Stimulated activated CD4-positive, alpha-beta T cell treated with anti-CD3 and anti-CD28 coated beads, TNF-alpha, amount 100 ng/mL, for 1 hour (primary cell): ENCODE measurements at places on chromosomes 1 and 21.

DNA sequence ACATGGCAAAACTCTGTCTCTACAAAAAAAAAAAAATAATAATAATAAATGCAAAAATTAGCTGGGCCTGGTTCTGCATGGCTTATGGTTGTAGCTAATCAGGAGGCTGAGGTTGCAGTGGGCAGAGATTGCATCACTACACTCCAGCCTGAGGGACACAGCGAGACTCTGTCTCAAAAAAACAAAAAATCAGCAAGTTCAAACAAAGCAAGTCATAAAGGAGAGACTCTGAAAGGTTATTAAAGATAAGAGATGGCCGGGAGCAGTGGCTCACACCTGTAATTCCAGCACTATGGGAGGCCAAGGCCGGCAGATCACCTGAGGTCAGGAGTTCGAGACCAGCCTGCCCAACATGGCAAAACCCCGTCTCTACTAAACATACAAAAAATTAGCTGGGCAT is 28.8 kb downstream of the COP1 start:
- DNase-seq = no peak

- no peak for DNase-seq
Observed at GRCh38 chr1:244297616-244298015, 154.1 kb downstream of the ADSS2 start.

GRCh38 chr1:167312871-167313270 is 92.2 kb downstream of the POU2F1 start:
- no peak for DNase-seq

GRCh38 chr1:60118085-60118484 is 44.5 kb upstream of the C1orf87 start:
- DNase-seq = no peak

DNA sequence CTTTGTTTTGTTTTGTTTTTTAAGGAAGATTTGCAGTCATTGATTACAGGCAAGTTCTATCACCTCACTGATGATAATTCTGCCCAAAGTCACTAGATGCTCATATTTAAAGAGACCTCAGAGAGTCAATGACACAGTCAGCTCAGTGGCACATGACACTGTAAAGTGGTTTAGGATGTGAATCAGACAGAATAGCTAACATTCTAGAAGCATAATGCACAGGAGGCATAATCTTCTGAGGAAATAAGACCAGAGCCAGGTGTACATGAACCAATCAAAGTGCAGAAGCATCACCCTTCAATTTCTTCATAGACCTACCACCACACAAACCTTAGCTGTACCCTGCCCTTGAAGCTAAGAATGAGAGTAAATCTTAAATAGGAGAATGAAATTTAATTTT is 268.5 kb downstream of the BRINP2 start:
- no peak for DNase-seq

GRCh38 chr1:68777851-68778250 is 281.0 kb upstream of the DEPDC1 start:
- no peak for DNase-seq

DNA sequence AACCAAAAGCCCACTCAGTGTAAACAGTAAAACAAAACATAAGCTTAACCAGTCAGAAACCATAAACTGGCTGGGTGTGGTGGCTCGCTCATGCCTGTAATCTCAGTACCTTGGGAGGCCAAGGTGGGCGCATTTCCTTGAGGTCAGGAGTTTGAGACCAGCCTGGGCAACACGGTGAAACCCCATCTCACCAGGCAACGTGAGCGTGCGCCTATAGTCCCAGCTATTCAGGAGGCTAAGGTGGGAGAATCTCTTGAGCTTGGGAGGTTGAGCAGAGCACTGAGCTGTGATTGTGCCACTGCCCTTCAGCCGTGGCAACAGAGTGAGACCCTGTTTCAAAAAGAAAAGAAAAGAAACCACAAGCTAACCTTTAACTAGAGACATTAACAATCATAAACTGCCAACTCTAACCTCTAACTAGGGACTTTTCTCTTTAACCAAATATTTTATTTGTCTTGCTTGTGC is 13.1 kb upstream of the PRRC2C start:
- no peak for DNase-seq

DNA sequence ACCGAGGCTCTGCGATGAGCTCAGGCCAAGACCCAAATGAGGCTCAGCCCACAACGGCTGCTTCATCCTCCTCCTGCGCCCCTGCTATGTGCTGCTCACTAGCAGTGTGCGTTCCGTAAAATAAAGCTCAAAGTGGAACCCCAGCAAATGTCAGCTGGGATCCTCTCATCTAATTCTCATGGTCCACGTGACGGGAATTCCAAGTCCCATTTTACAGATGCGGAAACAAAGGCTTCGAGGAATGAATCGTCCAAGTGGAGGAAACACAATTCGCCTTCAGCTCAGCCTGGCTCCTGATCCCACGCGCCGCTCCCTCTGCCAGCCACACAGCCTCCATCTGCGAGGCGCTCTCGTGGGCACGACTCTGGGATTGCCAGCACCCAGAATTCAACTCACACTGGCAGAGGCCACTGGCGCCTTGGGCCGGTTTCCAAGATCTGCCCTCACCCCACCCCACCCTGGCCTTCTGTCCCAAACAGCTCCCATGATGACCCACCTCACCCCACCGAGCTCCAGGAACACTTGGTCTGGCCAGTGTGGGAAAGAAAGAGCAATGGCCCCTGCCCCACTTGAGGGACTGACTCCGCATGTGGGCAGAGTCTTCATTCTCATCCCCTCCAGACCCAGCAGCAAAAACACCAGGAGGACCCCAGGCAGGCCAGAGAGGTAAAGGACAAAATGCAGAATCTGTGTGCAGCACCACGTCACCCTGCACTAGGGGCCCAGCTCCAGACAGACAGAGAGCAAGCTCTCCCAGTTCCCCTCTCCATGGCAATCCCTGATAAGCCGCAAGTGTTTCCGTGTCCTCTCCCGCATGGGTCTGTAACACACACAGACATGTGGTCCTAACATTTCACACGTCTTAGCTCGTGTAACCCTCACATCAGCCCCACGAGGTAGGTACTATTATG is 10.5 kb downstream of the CASZ1 start:
- DNase-seq = no peak

- DNase-seq = no peak
Observed at GRCh38 chr1:243475966-243476365, 220.1 kb downstream of the SDCCAG8 start.

GRCh38 chr1:211198111-211198510 is 61.1 kb upstream of the RCOR3 start:
- DNase-seq = no peak

GRCh38 chr1:197967066-197967465 is 49.9 kb downstream of the LHX9 start:
- DNase-seq = no peak

DNA sequence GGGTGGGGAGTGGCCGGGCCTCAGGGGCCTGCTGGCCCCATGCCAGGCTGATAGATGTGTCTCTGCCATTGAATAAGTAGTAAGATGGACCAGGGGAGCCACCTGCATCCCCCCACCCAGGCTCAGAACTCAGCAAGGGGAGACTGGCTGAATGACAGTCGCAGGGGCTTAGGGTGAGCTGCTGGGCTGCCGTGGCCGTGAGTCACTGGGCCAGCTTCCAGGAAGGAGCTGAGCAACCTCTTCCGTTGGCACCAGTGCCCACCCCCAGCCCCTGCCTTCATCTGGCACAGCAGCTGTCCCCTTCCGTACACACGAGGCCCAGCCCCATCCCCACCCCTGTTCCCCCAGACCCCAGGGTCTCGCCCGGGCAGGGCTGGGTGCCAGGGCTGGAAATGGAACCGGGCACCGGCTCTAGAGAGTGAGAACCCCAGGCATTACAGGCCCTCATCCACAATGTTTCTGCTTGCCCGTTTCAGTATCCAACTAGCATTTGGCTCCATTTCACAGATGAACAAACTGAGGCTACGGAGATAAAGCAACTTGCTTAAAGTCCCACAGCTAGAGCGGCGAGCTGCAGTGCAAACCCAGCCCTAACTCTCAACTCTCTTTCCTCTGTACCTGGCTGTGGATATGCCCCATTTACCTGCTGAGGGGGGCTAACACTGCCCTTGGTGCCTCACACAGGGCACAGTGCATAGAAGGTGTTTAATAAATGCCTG is 10.2 kb downstream of the WNT4 start:
- no peak for DNase-seq

GRCh38 chr1:117821774-117822482 is 107.5 kb downstream of the GDAP2 start:
- DNase-seq = no peak

GRCh38 chr1:18949686-18950400 is 6.6 kb downstream of the IFFO2 start:
- DNase-seq = no peak

- no peak for DNase-seq
Observed at GRCh38 chr1:76066394-76066793, 8.2 kb upstream of the ST6GALNAC3 start.

- no peak for DNase-seq
Observed at GRCh38 chr1:100584761-100585745, 47.1 kb downstream of the GPR88 start.

GRCh38 chr1:37047542-37047941 is 13.2 kb upstream of the GRIK3 start:
- DNase-seq = no peak

GRCh38 chr1:158016651-158017335 is 23.3 kb downstream of the KIRREL1 start:
- DNase-seq = no peak

- DNase-seq = no peak
Observed at GRCh38 chr1:174114788-174115448, 44.4 kb upstream of the RABGAP1L start.
